CD8-positive, alpha-beta memory T cell (primary cell): ENCODE measurements at places on chromosomes 6 and 20. TPM values are rescaled to one million over a fixed set of nuclear protein-coding genes. Genes with fewer than 3 reads are reported as not detected.

NKX2-2 gene
- not detected for total RNA-seq

NMBR gene
- total RNA-seq = not detected

GRCh38 chr20:31410011-31410410, 4.0 kb upstream of the DEFB121 start:
- no peak for DNase-seq
- no peaks in the 10 kb centered on the region for H3K36me3 ChIP-seq
- H3K4me3 ChIP-seq = no peak overlapping the region
- no peaks in the 10 kb centered on the region for H3K27me3 ChIP-seq

DNA sequence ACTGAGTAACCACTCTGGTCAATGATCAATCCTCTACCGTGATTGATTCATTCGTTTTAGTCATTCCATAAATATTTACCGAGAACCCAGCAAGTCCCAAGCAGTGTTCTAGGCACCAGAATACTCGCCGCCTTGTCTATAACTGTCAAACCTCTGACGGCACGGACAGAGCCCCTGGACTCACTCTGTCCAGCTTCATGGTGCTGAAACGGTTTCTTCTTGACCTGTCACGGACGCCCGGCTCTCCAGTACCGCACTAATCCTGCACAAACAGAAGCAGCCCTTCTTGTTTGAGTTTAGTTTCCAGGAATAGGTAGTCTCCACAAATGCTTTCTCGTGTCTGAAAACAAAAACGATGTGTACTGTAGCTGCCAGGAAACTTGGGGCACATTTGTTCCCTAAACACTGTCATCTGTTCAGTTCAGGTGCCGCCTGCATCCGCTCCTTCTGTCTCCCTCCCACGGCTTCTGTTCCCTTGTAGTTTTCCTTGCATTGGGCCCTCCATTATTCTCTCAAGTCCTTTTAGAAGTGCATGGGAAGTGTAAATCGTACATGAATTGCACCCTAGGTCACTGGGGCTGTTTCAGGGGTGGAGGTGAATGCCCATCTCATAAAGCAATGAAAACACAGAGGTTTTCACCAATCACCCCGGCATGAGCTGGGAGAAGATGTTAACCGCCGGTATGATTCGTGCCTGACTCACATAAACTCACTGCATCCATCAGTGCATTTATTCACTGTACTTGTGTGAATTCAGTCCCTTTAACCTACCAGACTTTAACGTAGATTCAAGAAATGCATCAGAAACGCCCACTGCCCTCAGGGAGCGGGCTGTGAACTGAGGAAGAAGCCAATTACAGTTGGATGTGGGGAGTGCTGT, 209.3 kb upstream of the CDH4 start:
- no peaks in the 10 kb centered on the region for H3K27me3 ChIP-seq
- H3K27ac ChIP-seq = no peak overlapping the region
- DNase-seq = no peak
- no peaks in the 10 kb centered on the region for H3K4me1 ChIP-seq
